SIG-M5 (cell line): ENCODE measurements at places on chromosomes 2 and 18.

DNA sequence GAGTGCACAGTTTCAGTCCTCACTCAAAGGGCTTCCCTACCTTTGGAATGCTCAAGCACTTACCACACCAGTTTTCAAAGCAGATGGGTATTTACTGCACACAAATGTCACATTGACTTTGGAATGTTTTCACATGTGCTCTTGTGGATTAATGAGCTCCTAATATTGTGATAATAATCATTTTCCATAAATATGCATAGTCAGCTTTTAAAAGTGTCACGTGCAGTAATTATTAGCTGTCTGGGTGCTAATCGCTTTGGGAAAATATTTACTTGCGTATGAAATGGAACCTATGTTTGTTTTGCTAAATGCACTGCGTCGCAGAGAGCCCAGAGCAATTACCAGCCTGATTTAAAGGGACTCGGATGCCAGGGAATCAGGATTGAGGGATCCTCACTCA, 229.3 kb downstream of the SMAD2 start:
- no peak for DNase-seq

DNA sequence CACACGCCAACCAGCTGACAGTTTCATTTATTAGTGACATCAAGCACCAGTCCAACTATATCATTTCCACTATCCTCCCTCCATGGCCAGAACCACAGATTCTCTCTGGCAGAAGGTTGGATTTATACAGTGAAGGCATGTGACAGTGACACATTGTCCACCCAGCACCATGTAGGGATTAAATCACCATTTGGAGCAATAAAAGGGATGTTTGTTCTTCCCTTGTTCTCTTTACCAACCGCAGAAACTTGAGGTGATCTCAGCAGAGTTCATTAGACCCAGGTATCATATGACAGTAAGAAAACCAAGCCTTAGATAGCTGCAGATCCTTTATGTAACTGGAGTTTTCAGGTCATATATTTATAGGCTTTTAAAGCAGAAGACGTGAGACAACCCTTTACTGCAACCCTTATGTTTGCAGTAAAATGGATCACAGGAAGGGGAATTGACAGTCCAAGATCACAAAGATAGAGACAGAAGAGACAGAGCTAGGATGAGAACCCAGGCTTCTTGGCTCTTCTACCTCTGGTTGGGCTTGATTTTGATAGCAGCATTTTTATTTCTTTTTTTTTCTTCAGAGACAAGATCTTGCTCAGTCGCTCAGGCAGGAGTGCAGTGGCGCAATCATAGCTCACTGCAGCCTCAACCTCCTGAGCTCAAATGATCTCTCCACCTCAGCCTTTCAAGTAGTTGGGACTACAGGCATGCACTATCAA, 80.1 kb downstream of the XDH start:
- DNase-seq: no peak

- DNase-seq: no peak
Observed at GRCh38 chr2:20182241-20182931, 42.5 kb downstream of the SDC1 start.

DNA sequence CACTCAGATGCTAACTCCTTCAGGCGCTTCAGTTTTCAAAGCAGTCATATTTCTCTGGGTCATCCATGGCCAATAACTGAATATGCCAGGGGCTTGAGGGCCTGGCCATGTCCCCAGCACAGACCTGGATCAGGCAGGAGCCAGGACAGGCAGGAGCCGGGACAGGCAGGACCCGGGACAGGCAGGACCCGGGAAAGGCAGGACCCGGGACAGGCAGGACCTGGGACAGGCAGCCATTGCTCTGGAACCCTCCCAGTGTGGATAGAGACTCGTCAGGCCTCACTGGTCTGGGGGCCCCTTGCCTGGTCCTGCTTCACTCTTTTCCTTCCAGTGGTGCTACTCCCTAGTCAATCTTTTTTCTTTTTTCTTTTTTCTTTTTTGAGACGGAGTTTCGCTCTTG, 117.5 kb upstream of the TEX51 start:
- no peak for DNase-seq

GRCh38 chr2:19131871-19132270, 226.6 kb downstream of the OSR1 start:
- DNase-seq: no peak

- DNase-seq: no peak
Observed at GRCh38 chr2:114085992-114086391, 196.1 kb downstream of the ACTR3 start.

DNA sequence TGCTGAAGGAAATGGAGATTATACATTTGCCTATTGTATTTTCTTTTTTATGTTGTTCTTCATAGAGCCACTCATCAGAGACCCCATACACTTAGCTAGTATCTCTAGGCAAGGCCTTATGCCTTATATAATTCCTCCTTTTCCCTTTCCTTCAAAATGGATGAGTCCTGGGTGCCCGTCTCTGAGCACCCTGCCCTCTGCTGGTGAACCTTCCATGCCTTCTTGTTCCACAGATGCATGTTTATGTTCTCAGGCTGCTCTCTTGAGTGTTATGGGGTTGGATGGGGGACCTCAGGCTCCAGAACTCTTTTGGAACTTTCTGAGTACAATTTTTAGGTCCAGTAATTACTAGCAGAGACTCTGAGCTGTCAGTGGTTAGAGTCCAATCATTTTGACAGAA, 368.6 kb upstream of the SPRED2 start:
- DNase-seq: no peak

- no peak for DNase-seq
Observed at GRCh38 chr2:150464270-150464669, 23.2 kb downstream of the RND3 start.

DNA sequence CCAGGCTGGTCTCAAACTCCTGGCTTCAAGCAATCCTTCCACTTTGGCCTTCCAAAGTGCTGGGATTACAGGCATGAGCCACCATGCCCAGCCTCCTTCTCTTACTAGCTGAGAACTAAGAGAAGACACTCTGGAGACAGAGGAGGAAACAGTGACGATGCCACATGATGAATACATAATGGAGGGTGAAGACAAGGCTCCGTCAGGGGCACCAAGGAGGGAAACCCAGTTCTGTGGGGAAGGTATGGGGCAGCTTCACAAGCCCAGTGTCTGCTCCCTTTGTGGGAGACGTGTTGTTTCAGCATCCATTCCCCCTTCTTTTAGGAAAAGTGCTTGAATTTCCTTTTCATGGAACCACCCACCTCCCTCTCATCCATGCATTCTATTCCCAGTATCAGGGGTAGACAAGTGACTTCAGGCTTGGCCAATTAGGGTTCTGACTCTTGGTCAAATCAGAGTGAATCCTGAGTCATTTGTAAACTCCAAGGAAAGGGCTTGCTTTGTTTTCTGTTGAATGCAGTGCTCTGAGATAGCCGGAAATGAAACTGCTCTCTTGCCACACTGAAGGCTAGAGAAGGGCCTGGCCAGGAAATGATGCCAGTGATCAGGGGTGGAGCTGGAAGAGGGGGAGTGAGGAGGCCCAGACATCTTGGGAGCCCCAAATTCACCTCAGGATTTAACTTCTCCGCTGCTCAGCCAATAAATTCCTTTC, 23.7 kb downstream of the TMEM127 start:
- peak; percentile 33 for DNase-seq

- DNase-seq: no peak
Observed at GRCh38 chr2:136173126-136173525, 55.2 kb upstream of the CXCR4 start.

DNA sequence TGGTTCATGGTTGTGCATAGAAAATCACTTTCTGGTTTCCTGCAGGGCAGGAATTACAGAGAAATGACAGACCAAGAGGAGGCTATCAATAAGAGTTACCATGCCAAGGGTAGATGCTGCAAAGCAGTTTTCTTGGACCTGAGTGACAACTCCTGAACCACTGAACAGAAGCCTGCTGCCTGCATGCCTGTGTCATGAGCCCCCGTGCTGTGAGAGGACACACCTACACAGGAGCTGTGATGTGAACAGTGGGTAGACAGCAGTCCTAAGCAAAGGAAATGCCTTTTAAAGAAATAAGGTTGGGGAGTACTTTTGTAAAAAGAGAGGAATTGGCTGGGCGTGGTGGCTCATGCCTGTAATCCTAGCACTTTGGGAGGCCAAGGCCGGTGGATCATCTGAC, 54.2 kb upstream of the CREB1 start:
- DNase-seq: no peak

- no peak for DNase-seq
Observed at GRCh38 chr2:151422917-151423439, 13.3 kb downstream of the RIF1 start.

DNA sequence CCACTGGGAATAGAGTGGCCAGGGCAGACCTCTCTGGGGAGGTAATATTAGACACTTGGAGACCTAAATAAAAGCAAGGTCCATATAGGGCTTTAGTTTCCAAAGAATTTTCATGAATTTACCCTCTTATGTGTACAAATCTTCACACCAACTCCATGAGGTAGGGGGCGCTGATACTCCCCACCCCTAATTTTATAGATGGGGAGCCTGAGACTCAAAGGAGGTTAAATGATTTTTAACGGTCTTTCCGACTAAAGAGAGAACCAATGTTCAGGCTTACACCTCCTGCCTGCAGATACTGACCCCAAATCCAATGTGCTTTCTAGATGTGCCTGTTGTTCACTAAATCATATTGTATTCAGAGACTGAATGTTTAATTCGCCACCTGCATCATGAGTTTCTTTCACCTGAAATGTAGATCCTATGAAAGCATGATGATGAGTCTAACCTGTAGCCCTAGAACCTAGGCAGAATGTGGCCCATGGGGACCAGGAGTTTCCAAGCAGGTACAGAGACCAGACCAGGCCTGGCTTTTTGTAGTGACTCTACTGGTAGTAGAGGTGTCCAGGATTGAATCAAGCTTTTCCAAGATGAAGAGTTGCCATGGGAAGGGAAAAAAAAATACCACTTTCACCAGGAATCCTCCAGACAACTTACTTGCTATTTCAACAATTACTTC, 16.8 kb upstream of the PAX3 start:
- DNase-seq: no peak
